ENCODE measurements at places on chromosomes 1 and 21.

- DNase-seq = no peak
Measured at GRCh38 chr1:165974598-165975131, 147.3 kb downstream of the UCK2 start.

DNA sequence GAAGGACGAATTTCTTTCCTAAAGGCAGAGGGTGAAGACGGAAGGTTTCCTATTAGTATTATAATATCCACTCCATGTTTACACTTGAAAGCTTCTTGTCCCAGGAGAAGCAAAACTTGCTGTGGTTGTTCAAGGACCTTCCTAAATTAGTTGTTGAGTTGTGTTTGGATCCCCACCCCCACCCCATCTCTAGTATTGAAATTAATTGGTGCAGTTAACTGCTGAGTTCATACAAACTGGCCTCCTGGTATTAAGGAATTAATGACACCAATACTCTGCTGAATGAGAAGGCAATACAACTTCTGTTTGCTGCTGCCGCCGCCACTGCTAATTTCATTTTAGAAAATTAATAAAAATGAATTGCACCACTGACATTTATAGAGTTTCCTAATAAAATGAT is 308.8 kb downstream of the CAMTA1 start:
- DNase-seq = no peak

- DNase-seq = no peak
Measured at GRCh38 chr1:33009561-33009960, 27.1 kb downstream of the AK2 start.

DNA sequence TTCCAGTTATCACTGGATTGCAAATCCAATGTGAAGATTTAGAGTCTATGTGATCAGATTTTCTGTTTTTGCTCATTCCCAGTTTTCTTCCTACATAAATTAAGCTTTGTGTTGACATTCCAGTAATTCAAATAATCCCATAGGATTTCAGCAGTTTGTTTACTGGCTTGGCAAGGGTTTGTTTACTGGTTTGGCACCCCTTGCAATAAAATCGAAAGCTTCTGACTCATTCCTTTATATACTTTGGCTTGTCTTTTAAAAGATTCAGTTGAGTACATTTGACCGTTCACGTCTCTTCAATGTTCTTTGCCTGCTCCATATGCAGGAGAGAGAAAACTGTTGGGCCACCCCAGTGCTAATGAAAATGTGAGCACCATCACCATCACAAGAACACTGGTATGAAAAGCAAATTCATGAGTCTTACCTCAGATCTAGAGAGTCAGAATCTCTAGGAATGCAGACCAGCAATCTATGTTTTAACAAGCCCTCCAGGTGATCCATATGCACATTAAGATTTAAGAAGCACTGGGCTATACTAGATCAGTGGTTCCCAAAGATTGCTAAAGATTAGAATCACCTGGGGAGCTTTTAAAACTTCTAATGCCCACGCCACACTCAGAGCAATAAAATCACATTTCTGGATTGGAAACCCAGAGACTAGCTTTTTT is 32.8 kb downstream of the ZC3H11B start:
- DNase-seq = no peak

- no peak for DNase-seq
Measured at GRCh38 chr1:151720554-151720953, 768 bp upstream of the RIIAD1 start.

DNA sequence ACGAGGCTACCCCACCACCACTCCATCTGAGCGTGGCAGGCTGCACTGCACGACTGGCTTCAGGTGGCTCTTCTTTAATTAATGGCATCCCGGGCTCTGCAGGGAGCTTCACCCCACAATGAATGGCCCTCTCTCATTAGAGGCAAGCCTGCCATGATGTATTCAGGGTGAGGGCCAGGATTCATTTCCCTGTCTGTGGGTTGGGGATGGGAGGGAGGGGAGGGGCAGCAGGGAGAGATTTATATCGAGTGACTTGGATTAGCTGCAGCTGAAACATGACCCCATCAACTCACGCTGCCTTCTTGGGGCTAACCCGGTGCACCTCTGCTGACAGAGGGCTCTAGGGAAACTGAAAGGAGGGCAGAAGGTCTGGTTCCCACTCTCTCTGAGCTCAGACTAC is 54.2 kb downstream of the ERI3 start:
- no peak for DNase-seq

GRCh38 chr1:177569476-177569875 is 398.7 kb downstream of the BRINP2 start:
- no peak for DNase-seq

- DNase-seq = no peak
Measured at GRCh38 chr1:62367005-62367557, 47.8 kb upstream of the KANK4 start.

- no peak for DNase-seq
Measured at GRCh38 chr1:152999818-153000217, 1.7 kb upstream of the SPRR3 start.

DNA sequence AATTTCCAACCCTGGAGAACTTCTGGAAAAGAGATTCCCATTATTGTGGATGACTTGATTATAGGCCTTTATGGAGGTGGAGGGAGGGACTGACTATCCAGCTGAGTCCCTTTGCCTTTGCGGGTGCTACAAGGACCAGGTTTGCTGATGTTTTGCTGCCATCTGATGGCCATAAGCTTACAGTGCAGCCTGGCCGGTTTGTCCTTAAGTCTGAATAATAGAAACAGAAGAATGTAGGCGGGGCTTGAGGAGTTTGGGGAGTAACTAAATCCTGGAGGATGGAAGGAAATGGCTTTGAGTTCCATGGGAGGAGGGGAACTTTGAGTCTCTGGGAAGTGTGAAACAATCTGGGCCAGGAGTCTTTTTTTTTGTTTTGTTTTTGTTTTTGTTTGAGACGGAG is 55.7 kb upstream of the CD1D start:
- peak; percentile 95 for DNase-seq

DNA sequence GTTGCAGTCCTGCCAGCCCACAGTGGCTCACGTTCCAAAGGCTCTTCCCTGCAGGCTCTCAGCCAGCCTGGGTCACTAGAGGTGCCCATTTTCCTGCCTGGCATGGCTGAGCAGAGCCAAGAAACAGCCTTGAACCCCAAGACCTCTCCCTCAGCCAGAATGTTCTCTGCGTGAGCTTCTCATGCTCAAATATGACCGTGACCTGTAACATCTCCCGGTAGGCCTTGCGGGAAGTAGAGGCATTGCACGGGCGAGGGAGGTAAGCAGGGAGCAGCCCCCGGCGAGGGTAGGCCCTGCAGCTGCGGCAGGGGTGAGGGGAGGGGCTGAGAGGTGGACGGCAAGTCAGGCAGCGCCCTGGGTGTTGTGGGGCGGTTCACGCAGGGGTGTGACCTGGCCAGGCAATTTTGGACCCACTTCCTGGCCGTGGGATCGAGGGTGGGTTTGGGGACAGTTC is 20.0 kb downstream of the RRP1 start:
- no peak for DNase-seq

DNA sequence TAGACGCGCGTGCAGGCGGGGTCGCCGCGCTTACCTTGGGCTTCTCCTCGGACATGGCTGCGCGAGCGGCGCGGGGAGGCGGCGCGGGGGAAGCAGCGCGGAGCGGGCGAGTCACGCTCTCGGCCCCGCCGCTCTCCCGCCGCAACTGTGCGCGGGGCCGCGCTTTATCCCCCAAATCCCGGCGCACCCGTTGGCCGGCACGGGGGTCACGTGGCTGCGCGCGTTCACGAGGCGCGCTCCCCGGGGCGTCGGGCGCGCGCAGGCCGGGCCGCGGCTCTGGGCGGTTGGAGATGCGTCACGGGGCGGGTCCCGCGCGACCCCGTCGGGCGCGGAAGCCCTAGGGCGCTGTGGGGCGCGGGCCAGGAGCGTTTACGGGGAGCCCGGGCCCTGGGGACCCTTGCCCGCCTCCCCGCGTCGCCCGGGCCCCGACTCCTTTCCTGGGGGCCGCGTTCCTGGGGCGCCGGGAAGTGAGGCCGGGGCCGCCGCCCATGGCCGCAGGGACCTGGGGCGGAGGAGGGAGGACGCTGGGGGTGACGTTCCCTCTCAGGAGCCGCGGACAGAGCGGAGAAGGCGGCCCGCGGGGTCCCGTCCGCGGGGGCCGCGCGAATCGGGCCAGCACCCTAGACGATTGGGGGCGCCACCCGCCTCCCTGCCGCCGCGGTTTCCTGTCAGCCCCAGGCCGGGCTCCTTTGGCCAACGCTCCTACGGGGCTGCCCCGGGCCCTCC is at the start of gene SUMO3:
Gene SUMO3 (minus strand): TSS at position 149 of the 726 bp plus-strand sequence. CDS start 94 bp downstream, at position 55.
- DNase-seq = peak; percentile 72

- no peak for DNase-seq
Measured at GRCh38 chr1:156244126-156244525, 2.1 kb downstream of the BGLAP start.

GRCh38 chr1:1623631-1624442 is 8.1 kb upstream of the MMP23B start:
- no peak for DNase-seq

DNA sequence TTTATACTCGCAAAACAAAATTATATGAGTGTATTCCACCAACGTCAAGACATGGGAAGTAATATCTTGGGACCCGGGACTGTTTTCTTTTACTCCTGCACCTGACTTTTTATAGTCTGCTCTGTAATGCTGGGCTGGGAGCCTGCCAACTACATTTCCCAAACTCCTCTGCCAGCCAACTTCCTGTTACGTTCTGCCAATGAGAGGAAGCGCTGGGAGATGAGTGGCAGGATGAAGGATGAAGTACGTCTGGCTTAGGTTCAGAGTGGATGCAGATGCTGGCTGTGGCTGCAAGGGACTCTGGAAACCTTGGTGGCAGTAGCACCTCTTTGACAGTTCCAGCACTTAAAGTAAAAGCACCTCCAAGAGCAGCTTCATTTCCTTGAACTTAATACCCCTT is 59.6 kb downstream of the USP24 start:
- DNase-seq = peak; percentile 5

- DNase-seq = no peak
Measured at GRCh38 chr1:109273570-109274288, 9.2 kb downstream of the PSRC1 start.

DNA sequence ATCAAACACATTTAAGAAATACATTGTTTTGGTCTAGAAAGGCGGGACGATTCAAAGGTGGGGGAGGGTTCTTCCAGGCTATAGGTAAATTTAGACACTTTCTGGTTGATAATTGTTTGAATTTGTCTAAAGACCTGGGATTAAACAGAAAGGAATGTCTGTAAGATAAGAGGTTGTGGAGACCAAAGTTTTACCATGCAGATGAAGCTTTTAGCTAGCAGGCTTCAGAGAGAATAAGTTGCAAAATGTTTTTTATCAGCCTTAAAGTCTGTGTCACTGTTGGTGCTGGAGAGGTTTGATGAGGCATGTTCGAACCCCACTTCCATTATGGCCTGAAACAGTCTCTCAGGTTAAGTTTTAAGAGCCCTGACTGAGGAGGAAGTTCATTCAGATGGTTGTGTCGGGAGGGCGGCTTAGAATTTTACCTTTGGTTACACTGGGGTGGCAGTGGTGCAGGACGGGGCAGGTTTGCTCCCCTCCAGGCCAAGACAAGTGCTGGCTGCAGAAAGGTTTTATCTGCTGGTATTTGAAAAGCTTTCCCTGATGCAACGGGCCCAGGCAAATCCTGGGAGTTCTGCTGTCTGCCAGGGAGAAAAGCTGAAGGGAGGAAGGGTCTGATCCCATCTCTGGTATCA is 16.0 kb upstream of the SLC2A5 start:
- DNase-seq = no peak

DNA sequence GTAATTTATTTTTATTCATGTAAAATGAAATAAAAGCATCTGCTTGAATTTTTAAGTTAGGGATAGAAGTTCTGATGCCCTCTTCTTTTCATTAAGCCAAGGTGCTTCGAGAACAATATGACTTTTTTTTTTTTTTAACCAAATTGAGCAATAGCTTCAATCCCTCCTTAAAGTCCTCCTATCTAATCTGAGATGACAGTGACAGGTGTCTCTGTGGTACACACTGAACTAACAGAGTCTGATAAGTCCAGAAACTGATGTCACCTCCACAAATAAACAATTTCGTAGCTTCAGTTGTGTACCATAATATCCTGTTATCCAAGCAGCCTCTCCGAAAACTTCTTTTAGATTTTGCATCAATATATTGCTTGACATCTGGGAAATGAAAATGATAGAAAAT is 23.8 kb downstream of the MAP3K7CL start:
- DNase-seq = no peak

DNA sequence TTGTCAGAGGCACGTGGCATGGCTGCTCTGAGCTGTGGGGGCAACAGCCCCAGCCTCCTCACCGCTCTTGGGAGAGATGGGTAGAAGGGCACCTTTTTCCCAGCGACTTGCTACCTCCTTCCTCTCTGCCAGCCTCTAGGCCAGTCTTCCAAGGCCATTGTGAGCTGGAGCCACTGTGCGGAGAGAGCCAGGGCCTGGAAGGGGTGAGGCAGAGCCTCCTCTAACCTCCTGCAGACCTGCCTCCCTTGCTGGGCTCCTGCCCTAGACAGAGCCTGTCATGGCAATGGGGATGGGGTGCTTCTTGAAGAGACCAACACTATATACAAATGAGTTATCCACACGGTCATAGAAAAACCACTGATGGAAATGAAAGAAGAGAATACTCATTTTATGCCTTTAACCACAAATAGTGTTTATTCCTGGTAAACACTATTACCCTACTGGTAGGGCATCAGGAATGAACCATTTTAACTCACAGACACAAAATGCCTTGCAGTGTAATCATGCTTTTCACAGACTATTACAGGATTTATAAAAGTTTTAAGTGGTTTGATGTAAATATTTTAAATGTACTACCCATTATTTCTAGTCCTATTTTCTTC is 5.0 kb upstream of the IGFN1 start:
- no peak for DNase-seq

GRCh38 chr1:14413819-14414490 is 184.5 kb upstream of the KAZN start:
- DNase-seq = no peak

GRCh38 chr1:172970186-172970585 is 80.6 kb downstream of the TNFSF18 start:
- no peak for DNase-seq

GRCh38 chr1:33972676-33973395 is 109.0 kb downstream of the HMGB4 start:
- DNase-seq = no peak

- DNase-seq = no peak
Measured at GRCh38 chr1:66354311-66355201, 179.4 kb upstream of the SGIP1 start.

Measured in ACHN (cell line).